Kidney epithelial cell (primary cell): ENCODE measurements at places on chromosomes 11 and 22. TPM values are rescaled to one million over a fixed set of nuclear protein-coding genes. Genes with fewer than 3 reads are reported as not detected.

OSBP2 gene
- total RNA-seq = 5.0 and 6.2 TPM in 2 replicates

OR56A4 gene
- total RNA-seq = not detected in 2 replicates

OR51E2 gene
- not detected in 2 replicates for total RNA-seq

IGF2 gene
- 8.7 and 11.4 TPM in 2 replicates for total RNA-seq

RAC2 gene
- 24.0 and 26.6 TPM in 2 replicates for total RNA-seq

TEX54 gene
- not detected in 2 replicates for total RNA-seq

CHKA gene
- total RNA-seq = 25.5 and 30.9 TPM in 2 replicates

FBLN1 gene
- total RNA-seq = 29.0 and 32.8 TPM in 2 replicates

AIFM3 gene
- total RNA-seq = 0.75 and 1.5 TPM in 2 replicates

OVOL1 gene
- total RNA-seq = 15.8 and 17.8 TPM in 2 replicates
